ENCODE measurements at places on chromosomes 12 and 14.

GRCh38 chr14:81305065-81305464 lies 84.3 kb upstream of the GTF2A1 start:
- no peak for DNase-seq

DNA sequence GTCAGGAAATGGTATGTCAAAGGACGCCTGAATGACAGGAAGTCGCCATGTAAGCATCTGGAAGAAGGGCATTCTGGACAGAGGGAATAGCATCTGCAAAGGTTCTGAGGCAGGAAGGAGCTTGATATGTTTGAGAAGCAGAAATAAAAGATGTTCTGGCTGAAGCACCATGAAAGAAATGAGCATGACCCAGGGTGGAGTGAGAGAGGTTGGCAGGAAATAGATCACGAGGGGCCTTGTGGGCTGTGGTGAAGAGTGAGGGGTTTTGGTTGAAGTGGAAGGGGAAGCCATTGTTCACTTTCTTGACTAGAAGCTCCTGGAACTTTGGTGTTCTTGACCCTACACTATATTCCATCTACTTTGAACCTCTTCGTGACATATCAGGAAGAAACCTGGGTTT lies 99.4 kb upstream of the PARP11 start:
- no peak for DNase-seq

DNA sequence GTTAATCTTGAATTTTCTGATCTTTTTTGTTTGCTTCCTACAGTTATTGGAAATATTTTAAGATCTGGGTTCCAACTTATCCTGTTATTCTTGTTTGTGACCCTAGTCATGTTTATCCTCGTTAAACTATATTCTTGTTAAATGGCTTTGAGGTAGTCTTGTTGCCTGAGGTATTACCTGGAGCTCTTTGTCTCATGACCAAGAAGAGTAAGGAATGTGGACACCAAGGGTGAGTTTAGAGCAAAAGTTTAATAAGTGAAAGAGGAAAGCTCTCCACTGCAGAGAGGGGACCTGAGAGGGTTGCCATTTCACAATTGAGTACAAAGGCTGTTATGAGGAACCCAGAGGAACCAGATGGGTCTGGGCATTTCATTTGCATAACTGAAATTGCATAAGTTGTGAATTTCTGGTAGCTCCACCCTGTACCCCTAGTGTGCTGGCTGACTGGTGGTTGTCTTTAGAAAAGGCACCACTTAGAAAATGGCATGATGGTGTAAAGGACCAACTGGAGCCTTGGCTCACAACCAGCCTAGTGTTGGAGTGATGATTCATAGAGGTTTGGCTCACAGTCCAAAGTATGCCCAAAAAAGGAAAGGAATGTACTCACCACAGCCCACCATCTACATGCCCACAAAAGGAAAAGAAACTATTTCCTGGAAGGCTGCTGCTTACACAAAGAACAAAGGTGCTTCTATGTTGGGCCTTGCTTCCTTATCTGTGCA lies 36.7 kb upstream of the RESF1 start:
- DNase-seq, result no peak

- no peak for DNase-seq
Observed at GRCh38 chr12:29537298-29537697, 39.8 kb upstream of the OVCH1 start.

GRCh38 chr12:120199595-120200306 lies 1.2 kb downstream of the RPLP0 start:
- no peak for DNase-seq

- DNase-seq, result no peak
Observed at GRCh38 chr12:40819436-40820108, 127.3 kb downstream of the CNTN1 start.

- DNase-seq, result no peak
Observed at GRCh38 chr12:112967306-112967705, 11.0 kb upstream of the OAS2 start.

DNA sequence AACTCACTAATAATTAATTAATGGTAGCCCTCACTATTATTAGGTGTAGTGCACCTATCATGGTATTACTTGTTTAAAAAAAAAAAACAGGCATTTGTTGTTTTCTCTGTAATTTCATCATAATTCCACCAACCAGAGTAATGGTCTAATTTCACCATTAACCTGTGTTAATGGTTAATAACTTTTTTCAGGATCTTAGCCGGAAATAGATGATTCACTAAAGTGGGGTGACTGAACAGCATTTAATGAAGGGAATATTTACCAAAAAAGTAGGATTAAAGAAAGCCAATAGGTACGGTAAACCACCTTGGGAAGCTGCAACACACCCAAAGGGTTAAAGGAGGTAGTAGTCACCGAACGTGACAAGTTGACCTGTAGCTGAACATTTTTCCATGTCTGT lies 13.0 kb downstream of the ETFBKMT start:
- DNase-seq, result no peak

DNA sequence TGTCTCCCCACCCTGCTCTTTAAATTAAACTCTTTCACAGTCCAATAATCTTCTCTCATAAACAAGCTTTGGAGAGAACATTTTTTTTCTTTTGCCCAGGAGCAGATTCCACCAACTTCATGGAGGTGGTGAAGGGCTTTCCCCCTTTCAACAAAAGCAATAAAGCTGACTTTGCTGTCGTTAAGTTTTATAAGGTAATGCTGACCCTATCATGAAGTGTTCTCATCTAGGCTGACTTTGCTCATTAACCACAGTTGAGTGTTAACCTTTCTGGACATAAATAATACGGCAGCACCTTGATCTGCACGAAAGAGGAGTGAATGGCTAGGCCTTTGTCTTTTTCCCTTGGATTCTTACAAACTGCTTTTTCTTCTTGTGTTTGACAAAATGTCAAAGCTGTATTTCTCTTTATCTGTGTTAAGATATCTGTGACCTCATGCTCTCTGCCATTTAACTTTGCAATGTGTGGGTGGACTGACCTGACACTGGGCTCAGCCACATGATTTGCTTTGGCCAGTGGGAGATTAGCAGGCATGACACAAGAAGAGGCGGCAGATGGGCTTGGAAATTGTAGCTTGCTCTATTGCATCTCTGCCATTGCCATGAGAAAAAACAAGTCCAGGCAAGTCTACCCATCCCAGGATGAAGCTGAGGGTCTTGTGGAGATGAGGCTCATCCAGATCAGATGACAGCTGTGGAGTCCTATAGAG lies 470.9 kb upstream of the CCDC196 start:
- no peak for DNase-seq

- no peak for DNase-seq
Observed at GRCh38 chr14:104588066-104588857, 8.7 kb downstream of the C14orf180 start.

GRCh38 chr12:85155791-85156190 lies 119.6 kb downstream of the LRRIQ1 start:
- no peak for DNase-seq

DNA sequence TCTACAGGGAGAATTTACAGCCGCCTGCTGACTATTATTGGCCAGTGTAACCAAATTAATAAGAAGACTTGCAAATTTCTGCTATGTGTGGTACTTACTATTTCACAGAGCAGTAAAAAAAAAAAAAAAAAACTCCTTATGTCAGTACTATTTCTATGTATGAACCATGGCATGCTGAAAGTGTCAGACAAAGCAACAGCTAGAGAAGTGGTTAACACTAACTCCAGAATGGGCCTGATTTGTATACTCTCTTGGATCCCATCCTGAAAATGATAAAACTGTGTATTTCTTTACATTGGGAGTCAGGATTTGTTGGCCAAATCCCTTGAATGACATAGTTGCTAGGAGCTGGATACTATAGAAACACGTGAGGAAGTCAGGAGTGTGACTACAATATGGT lies 416.8 kb downstream of the EGLN3 start:
- DNase-seq, result no peak

GRCh38 chr14:95675486-95675885 lies 10.7 kb upstream of the TCL1B start:
- DNase-seq, result no peak

DNA sequence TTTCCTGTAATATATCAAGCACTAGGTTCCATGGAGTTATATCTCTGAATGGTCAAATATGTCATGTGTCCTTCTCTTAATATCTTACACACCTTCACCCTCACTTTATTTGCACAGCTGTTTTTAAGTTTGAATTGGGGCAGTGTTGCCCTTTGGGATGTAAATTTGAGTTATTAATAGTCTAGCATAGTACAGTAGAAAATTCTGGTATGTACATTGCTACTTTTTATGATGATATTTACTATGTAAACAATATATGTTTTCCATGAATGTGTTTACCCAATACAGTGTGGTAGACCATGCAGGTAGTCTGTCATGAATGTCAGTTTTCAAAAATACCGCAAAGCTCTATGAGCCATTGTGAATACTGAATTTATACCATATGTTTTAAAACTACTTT lies 50.5 kb downstream of the METTL25 start:
- no peak for DNase-seq

- DNase-seq, result no peak
Observed at GRCh38 chr12:29799591-29799990, 15.8 kb upstream of the TMTC1 start.

DNA sequence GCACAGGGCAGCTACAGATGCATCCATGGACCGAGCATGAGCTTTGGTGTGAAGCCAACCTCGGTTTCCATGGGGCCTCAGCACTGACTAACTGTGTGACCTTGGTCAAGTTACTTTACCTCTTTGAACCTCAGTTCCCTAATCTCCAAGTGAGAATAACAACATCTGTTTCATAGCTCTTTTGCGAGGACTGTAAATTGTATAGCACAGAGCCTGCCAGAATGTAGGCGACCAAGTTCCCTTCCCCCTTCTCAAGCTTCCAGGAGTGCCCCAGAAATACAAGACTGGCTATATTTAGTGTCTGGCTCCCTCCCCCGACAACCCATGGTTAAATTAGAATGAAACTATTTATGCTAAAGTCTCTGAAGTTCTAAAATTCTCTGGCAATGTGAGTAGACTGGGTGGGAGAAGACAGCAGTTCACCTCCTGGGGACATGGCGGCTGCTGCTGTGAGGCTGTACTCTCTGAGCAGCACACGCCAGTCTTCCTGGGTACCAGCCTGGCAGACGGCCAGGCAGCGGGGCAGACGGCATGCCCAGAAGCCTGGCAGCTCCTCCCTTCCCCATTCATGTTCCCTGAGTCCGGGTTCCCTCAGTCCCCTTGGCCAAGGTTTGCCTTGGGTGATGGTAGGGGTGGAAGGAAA lies 22.0 kb upstream of the TMED10 start:
- no peak for DNase-seq

- DNase-seq, result no peak
Observed at GRCh38 chr14:71187633-71188356, 280.5 kb downstream of the PCNX1 start.

DNA sequence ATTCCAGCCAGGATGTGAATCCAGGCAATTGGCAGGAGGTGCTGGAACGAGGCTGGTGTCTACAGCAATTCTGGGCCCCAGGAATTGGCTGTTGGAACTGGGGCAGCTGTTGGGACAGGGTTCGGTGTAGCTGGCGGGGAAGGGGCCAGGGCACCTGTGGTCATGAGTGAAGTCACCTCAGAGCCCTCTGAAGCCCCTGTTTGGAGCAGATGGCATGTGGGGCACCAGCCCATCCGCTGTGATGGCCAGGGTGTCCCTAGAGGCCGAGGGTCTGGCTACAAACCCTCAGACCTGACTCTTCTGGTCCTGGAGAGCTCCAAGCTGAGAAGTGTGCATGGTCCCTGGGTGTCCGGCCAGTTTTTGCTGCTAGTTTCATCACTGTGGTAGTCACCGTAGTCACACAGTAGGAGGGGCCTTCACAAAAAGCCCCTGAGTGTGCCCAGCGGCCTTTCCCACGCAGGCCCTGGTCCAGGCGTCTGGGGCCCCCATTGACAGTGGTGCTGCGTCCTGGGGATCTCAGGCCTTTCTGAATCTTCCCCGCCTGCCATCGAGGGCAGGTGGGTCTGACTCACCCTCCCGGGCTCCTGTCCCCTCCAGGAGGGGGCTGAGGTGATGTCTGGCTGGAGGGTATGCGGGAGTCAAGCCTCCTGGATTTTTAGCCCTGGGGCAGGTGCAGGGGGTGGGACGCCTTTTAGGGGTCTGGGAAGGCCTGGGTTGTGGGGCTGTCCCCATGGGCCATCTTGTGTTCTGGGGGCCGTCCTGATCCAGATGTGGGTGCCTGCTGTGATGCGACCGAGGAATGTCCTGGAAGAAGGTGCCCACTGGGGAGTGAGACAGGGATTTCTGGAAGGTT lies 368.0 kb downstream of the TMEM121 start:
- no peak for DNase-seq

DNA sequence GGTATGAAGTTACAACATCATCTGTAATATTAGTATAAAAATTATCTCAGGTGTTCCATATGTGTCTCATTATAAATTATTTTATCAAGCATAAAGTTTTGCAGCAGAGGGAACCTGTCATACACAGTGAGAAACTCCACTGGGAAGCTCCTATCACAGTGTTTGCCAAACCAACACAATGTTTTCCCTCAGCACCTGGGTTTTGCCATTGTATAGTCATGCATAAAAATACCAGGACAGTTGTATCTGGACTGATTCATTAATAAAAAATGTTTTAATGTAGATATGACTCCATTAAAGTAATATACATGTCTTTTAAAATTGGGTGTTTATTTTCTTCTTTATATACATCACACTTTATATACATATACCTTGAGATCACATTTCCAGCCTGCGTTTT lies 56.6 kb downstream of the METTL25 start:
- no peak for DNase-seq

- DNase-seq, result no peak
Observed at GRCh38 chr12:20339060-20339459, 29.3 kb upstream of the PDE3A start.

- DNase-seq, result no peak
Observed at GRCh38 chr12:133156125-133156690, 25.1 kb upstream of the ZNF268 start.

DNA sequence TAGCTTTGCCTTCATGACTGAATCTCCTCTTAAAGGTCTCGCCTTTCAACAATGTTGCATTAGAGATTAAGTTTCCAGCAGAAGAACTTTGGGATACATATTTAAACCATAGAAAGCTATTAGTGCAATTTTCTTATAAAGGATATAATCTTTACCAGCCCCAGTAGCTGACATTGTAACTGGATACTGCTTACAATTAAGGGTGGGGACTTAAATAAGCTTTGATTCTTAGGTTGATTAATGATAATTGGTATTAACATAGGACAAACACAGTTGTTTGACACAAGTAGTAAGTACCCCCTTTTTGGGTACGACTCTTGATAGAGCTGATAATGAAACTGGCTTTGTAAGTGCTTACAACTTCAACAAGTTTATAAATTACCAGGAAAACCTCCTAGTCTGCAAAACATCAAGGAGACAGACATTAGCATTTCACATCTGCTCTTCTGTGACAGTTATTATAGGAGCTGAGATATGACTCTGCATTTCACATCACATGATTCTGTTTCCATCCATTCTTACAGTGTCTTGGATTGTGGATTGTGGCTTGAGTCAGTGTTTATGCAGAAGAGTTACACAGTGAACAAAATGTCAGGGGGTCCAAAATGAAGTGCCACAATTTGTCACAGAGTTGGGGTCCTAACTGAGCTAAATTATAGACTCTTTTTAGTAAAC lies 249.1 kb upstream of the E2F7 start:
- DNase-seq, result no peak

GRCh38 chr12:48281811-48282210 lies 68.9 kb downstream of the ZNF641 start:
- no peak for DNase-seq
